Stimulated activated CD4-positive, alpha-beta T cell treated with anti-CD3 and anti-CD28 coated beads, Interleukin-2, amount 100 ng/mL, for 4 hours (primary cell): ENCODE measurements at places on chromosomes 1 and 21.

DNA sequence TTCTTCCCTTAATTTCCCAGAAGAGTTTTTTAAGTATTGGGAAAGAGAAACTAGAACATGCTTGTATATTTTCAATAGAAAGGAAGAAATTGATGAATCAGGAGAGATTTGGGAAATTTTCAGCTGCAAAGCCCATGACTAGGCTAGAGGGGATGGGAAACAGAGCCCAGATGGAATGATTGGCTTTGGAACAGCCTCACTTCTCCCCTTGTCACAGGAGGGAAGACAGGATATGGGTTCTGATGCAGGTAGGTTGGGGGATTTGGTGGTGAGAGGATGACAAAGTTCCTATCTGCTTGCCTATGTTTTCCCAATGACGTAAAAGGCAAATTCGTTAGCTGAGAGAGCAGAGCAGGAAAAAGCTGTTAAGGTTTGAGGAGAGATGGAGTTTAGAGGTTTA lies 31.0 kb upstream of the ARID1A start:
- DNase-seq = no peak

DNA sequence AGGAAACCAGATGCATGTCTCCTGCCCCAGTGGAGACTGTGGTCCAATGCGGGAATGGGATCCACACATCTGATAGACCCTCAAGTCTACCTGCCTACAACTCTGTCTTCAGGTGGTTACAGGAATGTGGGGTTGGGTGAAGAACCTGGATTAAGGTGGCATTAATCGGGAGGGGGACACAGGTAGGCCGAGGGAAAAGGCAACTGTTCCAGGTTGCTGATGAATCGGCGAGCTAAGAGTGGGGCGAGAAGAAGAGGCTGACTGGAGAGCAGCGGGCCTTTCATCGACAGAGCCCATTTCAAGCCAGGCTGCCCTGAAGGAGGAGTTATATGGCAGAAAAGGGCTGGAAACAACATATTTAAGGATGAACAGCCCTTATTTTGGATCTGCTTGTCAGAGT lies 836 bp downstream of the CD2 start:
- no peak for DNase-seq

GRCh38 chr1:89310505-89310904 lies 37.8 kb upstream of the GBP5 start:
- no peak for DNase-seq

DNA sequence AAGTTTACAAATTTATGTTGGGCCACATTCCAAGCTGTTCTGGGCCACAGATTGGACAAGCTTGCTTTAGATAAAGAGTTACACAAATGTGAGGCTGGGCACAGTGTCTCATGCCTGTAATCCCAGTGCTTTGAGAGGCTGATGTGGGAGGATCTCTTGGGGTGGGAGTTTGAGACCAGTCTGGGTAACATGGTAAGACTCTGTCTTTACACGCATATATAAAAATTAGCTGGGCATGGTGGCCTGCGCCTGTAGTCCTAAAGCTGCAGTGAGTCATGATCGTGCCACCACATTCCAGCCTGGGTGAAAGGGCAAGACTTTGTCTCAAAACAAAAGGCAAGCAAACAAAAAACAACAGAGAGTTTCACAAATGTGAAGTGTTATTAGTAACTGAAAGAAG lies 5.9 kb upstream of the VCAM1 start:
- DNase-seq = no peak

- DNase-seq = no peak
Measured at GRCh38 chr1:22763487-22764200, 53.0 kb downstream of the EPHB2 start.

- no peak for DNase-seq
Measured at GRCh38 chr1:243260221-243260880, 4.5 kb downstream of the SDCCAG8 start.

GRCh38 chr1:222240536-222241181 lies 307.2 kb downstream of the HHIPL2 start:
- no peak for DNase-seq

DNA sequence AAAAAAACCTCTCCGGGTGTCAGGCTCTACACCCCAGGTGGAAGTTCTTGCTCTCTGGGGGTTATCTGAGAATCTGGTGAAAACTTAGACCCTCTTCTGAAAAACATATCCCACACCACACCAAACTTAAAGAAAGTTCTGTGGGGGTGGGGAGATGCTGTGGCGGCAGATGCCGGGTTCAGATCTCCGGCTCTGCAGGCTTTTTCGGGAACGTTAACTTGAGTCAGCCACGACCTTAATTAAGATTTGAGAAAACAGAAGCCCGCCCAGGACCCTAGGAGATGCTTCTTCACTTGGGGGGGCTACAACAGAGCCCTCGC lies 2.3 kb downstream of the RCC2 start:
- DNase-seq = no peak
